ENCODE measurements at places on chromosomes 6 and 20.

GRCh38 chr6:88031550-88031949 is 16.1 kb upstream of the SPACA1 start:
- no peak for DNase-seq

DNA sequence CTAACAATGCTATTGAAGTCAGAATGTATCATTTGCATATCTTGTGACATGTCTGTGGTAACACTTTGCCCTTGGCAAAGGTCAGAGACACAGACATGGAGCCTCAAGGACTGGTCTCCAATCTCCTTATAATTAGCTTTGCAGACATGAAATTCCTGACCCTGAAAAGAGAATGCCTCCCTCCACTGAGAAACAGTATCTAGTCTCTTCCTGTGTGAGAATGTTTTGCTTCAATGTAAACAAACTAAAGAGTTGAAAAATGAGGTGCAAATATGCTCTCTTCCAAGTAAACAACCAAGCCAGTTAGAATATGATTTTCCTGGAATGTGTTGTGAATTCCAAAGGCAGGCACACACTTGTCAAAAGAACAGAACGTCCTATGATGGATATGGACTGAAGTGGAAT is 407.1 kb upstream of the MARCKS start:
- no peak for DNase-seq

- DNase-seq: no peak
Measured at GRCh38 chr20:60123652-60124051, 165.4 kb downstream of the CDH26 start.

GRCh38 chr20:34262488-34263288 is 21.5 kb downstream of the ASIP start:
- DNase-seq: peak; percentile 48

DNA sequence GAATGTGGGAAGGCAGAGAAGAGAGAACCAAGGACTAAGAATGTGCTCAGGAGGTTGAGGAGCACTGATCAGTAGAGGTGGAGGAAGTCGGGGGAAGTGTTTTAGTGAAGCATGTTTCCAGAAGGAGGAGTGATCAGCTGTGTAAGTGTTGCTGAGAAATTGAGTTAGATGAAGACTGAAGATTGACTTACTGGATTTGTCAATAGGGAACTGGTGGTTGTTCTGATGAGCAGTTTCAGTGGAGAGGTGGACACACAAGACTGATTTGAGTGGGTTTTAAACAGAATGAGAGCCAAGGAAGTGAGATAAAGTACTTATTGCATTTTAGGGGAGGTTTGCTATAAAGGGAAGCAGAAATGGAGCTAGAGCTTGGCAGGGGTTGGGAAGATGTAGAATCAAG is 182.6 kb downstream of the CDKAL1 start:
- peak; percentile 34 for DNase-seq

DNA sequence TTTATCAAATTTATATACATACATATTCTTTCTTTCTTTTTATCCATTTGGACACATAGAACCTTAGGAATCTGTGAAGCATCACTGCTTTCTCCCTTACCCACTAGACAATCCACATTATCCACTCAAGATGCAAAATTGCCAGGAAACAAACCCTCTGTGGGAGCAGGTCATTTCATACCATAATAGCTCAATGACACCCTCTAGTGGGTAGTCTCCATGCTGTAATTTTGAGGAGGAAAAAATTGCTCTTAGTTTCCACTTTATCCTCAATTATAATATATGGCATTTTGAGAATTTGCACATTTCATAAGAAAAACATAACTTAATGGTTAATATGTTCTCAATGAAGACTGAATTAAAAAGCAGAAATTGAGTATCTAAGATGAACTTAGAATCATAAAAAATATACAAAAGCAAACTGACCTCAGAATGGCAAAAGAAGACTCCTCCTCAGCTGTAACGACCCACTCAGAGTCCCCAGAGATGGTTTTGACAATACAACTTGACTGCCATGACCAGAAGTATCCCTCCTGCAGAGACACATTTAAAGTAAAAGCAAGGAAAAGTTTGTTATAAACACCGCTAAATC is 164.1 kb downstream of the FRK start:
- DNase-seq: peak; percentile 43

- no peak for DNase-seq
Measured at GRCh38 chr6:90375681-90376439, 79.2 kb upstream of the BACH2 start.

All from GM20000 (cell line).